Right forelimb (tissue), 1 donor: ENCODE measurements at places on chromosomes 11 and 22.

- DNase-seq, result no peak
Observed at GRCh38 chr11:114354076-114354475, 46.2 kb downstream of the C11orf71 start.

DNA sequence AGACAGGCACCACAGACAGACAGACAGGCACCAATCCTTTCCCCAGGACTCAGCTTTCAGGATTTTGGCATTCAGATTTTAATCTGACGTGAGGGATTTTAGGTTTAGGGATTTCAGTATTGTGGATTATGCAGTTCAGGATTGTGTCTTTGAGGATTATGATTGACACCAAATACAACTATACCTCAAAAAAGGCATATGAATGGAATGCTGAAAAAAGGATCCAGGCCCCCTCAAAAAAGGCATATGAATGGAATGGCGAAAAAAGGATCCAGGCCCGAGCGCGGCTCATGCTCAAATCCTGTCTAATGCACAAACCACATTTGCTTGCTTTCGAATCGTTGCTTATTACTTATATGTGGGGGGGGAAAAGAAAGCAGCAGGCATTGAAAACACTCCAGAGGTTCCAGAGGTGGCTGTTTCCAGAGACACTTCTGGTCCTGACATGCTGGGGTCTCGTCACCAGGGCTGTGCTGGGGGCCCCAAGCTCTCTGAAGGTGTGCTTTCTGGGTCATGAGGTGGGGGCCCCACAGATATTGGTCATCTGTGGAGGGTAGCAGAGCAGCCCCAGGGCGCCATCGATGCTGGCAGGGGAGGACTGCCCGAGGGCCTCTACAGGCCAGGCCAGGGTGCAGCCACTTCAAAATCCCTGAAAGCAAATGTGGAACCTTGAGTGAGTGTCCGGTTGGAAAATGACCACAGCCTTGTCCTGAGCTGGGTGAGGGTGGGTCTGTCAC lies 16.8 kb upstream of the OSBPL5 start:
- no peak for DNase-seq

DNA sequence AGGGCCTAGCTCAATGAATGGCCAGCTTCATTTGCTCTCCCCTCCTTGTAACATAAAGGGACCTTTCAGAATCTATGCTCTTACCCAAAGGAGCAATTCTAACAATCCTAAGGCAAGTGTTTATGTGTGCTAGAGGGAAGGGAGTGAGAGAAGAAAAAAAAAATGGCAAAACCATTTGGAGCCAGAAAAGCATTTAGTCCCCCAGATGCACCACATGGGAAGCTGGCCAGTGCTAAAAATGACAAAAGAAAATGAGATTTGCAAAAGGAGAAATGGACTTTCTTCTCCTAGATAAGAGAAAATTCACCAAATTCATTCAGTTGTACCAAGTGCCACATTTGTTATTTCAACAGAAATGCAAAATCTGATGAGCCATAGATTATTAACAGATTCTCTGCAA lies 52.8 kb downstream of the SERGEF start:
- DNase-seq, result no peak

GRCh38 chr22:17695986-17696385 lies 57.4 kb downstream of the BCL2L13 start:
- no peak for DNase-seq

DNA sequence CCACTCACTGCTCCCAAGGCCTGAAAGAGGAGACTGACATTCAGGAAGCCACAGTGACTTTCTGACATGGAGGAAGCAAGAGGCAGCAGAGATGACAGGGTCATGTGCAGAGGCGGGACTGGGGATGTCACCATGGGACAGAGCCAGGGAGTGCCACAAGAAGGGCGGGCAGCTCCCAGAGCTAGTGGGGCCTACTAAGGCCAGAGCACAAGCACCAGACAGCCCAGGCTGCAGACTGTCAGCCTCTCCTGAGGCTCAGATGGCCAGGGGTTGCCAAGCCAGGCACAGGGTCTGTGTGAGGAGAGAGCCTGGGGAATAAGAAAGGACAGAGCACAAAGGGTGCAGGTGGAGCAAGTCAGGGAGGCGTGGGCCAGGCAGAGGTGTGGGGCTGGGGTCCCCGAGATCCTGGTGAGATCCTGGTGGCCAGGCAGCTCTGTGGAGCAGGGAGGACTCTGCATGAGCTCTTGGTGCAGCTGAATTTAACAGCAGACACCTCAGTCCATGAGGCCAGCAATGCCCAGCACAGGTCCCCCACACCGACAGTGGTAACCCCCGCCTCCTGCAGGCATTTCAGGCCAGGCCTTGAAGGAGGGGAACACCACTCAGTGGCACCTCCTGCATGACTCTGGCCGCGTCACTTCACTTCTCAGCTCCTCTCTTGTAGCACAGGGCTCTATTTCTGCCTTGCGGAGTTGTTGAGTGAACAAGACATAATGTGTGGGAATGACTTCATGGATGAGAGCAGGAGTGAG lies 52.3 kb downstream of the SGSM3 start:
- no peak for DNase-seq

GRCh38 chr11:122937983-122938382 lies 43.7 kb downstream of the BSX start:
- no peak for DNase-seq

GRCh38 chr11:36657610-36658267 lies 59.7 kb upstream of the RAG2 start:
- no peak for DNase-seq

DNA sequence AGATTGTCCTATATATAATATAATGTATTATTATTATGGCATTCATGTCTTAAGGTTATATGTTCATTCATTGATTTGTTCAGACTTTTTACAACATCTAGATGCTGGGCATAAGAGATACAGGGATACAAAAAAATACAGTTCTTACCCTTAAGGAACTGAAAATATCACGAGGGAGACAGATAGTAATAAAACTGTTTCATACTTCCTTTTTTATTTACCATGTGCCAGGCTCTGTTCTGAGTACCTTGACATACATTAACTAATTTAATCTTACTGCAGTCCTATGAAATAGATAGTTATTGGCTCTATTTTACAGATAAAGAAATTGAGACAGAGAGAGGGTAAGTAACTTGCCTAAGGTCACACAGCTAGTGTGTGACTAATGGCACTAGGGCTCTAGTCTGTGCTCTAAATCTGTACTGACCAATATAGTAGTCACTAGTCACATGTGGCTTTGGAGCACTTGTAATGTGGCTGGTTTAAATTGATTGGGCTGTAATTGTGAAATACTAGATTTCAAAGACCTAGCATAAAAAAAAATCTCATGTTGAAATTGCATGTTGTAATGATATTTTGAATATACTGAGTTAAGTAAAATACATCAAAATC lies 21.3 kb downstream of the TRIM44 start:
- DNase-seq, result no peak
